OCI-M1 (cell line): ENCODE measurements at places on chromosomes 6 and 20.

- no peak for DNase-seq
Measured at GRCh38 chr6:48817333-48818051, 645.6 kb downstream of the MMUT start.

- DNase-seq, result no peak
Measured at GRCh38 chr20:47680804-47681529, 104.3 kb downstream of the SULF2 start.

DNA sequence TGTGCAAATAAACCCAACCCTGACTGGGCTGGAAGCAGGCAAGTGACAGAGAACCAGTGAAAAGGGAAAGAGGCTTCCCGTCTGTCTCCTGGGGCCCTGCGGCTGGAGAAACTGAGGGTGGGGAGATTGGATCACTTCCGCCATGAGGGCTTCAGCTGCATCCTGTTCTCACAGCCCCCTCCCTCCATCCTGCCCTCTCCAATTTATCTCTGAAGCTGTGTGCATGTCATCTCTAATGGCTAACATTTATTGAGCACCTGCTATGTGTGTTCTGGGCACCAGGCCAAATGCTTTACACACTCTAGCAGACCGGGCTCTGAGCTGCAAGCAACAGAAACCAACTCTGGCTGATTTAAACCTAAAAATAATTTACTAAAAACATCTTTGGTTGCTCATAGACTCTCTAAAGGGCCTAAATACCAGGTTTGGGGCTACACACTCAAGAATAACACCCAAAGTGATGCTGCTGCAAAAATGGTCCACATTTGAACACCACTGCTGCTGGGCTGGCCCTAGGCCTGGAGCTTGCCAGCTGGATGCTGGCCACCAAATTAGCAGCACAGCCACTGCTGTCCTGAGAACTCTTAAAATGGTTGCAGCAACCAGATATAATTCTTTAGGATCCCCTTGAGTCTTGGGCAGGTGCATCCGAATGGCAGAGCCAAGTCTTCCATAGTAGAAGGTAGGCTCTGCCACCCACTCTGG lies 123.6 kb upstream of the LRFN2 start:
- DNase-seq, result no peak

GRCh38 chr6:52929321-52930164 lies 20.0 kb upstream of the GSTA3 start:
- DNase-seq, result peak; percentile 90

DNA sequence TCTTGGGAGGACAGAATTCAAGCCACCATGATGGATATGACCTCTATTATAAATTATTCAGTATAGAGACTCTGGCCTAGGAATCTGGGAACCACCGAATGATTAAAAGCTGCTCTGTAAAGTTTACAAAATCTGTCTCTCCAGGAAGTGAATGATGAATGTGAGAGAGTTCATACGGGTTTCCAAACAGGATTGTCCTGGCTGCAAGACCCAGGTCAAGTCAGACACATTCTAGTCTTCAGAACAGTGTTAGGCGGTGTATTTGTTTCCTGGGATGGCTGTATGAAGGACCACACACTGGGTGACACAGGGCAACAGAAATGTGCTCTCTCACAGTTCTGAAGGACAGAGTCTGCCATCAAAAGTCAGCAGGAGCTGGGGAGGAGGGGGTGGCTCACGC lies 222.4 kb downstream of the ZNF217 start:
- DNase-seq, result no peak

DNA sequence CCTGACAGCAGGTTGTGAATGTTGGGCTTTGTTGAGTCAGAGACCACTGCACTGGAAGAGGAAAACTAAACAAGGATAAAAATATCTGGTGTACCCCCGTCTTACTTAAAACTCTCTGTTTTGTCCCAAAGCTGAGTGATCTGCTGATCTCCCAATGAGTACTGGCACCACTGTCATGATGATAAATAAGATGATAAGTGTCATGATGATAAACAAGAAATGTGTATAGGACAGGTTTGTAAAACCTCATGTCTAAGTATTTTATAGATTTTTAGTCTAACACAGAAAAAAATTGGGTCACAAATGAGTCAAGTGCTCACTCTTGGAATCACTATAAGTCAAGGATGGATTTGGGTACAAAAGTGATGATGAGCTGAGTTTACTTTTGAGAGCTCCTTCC lies 8.5 kb upstream of the SIM1 start:
- DNase-seq, result no peak

DNA sequence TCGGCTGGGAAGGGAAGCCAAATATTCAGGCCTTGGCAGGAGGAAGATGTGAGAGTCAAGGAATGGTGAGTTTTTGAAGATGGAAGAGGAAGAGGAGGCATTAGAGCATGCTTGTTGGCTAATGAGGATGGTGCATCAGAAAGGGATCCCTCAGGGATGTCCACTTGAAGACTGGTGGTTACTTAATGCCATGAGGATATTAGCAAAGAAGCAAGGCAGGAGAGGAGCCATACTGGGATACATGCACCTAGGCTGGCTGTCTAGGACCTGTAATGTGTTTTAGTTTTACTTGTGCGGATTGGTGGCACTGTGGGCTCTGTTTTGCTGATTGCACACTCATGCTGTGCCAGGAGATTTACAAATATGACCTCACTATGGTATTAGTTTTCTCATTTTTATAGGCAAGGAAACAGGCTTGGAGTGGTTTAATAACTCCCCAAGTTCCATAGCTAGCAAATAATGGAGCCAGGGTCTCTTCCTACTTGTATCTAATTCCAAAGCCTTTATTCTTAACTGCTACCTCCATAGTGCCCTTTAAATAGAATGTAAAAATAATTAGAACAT lies 37.8 kb downstream of the NCOA7 start:
- no peak for DNase-seq

GRCh38 chr20:45337367-45338120 lies 10.7 kb downstream of the SDC4 start:
- no peak for DNase-seq

- DNase-seq, result peak; percentile 72
Measured at GRCh38 chr6:110239526-110240274, 59.5 kb downstream of the CDC40 start.

- no peak for DNase-seq
Measured at GRCh38 chr6:154484942-154485341, 25.5 kb downstream of the CNKSR3 start.

- DNase-seq, result no peak
Measured at GRCh38 chr6:118981884-118982574, 47.1 kb upstream of the MCM9 start.

DNA sequence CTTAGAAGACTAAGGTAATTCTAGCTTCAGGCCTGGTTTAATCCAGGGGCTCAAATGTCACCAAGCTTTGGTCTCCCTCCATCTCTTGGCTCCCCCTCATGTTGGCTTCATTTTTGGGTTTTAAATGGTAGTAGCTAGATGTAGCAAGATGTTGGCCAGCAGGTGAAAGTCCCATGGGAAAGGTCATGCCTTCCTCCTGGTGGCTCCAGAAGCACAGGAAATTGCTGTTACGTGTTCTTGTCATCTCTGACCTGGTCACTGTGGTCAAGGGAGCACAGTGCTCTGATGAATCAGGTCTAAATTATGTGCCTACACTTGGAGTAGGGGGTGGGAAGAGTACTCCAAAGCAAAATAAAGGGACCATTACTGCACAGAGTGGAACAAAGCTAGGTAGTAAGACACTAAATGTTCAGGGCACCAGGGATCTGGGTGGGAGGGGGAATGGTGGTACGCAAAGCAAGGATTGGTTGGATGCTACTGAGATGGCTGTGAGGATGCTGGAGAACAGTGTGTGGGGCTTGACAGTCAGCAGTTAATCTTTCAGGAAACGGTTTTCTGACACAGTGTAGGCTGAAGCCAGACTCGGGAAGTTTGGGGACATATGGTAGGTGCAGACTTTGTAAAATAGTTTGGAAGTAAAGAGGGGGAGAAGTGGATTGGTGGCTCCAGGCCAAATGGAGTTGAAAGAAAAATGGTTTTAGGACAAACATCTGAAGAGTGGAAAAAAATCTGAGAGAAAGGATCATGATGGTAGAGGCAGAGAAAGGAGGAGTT lies 30.1 kb downstream of the CDS2 start:
- DNase-seq, result no peak

DNA sequence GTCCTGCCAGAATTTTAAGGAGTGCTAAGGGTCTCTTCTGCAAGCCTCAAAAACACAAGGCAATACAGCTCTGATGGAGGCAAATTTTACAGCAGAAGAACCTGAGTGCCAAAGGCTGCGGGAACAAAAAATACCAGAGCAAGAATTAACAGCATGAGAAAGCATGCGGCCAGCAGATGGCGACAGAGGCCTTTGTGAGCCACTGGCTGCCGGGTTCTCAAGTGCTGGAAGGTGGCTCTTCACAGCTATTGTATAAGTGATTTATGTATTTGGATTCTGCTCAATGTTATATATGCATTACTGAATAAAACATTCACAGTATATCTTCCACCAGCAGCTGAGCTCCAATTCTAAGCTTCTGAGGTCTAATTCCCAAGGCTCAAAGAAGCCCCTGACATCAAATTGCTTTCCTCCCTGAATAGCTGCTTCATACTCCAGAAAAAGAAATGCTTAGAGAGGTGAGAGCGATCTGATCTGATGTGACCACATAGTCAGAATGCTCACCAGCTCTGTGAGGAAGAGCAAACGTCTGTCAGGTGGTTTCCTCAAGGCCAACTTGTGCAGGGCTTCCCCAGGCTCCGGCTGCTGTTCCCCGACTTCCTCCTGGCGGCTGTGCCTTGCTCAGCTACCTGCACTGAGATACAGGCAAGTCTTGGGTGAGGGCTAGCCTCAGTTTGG lies 58.6 kb downstream of the PPP1R3G start:
- DNase-seq, result peak; percentile 91

- no peak for DNase-seq
Measured at GRCh38 chr6:159304641-159305040, 135.4 kb downstream of the FNDC1 start.
